ENCODE measurements at places on chromosomes 2 and 18.

GRCh38 chr2:65604246-65604645, 171.8 kb upstream of the SPRED2 start:
- DNase-seq = no peak

DNA sequence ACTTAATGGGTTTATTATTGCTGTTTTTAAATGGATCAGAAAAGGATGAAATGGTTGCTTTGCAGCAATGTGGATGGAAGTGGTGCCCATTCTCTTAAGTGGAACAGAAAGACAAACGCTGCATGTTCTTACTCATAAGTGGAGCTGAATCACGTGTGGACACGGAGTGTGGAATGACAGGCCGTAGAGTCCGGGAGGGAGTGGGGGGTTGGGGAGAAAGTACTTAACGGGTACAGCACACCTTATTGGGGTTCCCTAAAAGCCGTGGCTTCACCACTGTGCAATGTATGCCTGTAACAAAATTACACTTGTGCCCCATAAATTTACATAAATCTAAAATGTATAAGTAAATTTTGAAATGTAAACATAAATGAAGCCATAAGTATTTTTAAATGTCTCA, 64.0 kb upstream of the CTDP1 start:
- DNase-seq = no peak

DNA sequence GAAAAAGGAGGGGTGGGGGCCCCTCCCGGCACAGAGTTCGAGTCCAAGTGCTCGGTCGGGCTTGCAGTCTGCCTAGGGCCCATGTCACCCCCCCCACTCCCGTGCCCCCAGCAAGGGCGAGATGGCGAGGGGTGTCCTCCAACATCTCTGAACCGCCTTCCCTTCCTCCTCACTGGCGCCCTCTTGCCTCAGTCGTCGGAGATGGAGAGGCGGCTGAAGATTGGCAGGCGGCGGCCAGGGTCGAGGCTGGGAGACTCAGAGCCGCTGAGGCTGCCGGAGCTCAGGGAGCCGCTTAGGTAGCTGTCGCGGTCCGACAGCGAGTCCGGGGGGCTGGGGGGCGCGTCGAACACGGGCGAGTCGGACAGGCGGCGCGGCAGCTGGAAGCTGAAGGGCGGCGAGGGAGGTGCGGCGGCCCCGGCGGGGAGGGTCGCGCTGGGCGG, 2.3 kb downstream of the ZFP36L2 start:
- peak; percentile 85 for DNase-seq

DNA sequence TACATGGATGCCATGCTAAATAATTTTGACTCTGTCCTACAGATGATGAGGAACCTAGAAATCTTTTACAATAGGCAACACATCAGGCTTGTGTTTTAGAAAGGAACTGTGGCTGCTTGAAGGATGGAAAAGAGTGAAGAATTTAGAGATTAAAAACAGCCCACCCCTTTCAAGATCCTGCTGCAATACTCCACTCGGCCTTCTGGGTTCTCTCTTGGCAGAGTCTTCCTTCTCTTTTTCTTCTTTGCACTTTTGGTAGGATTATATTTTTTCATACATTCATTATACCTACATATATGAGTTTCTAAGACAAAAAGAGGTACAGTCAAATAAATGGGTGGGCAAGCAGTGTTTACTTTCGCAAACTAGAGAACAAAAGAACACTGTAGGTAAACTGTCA, 474.3 kb downstream of the ERBB4 start:
- DNase-seq = no peak

GRCh38 chr2:197263077-197263476, 47.5 kb downstream of the ANKRD44 start:
- no peak for DNase-seq

- no peak for DNase-seq
Observed at GRCh38 chr2:165562233-165562632, 92.7 kb downstream of the CSRNP3 start.

DNA sequence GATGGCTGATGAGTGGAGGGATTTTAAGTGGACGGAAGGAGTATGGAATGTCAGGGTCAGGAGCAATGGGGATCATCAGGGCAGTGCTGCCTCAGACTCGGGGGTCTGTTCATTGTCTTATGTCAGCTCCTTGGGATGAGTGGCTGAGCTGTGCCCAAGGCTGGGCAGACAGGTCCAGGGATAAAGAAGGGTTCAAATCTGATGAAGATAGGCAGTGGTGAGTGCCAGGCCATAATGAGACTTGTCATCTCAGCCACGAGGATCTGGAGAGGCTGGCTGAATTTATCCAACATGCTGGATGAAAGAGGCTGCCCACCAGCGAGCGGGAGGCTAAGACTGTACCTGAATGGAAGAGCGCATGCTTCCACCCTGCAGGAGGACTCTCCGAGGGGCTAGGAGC, 46.3 kb upstream of the APCDD1 start:
- DNase-seq = no peak

DNA sequence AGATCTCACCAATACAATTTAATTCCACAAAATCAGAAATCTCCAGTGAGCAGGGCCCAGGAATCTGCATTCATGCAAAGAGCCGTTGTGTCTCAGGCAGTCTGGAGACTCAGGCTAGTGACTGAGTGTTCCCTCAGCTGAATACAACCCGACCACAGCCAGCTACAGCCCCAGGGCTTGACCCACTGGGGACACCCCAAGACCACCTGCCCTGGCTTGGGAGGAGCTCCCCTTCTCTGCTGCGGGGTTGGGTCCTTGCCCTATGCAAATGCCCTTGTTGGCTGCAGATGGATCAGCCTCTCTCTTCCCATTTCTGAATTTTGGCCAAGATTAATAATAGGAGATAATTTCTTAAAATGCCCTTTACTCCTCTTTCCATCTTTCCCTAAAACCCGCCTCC, 157.7 kb downstream of the TWIST2 start:
- no peak for DNase-seq

- DNase-seq = peak; percentile 31
Observed at GRCh38 chr2:216768908-216769411, 73.6 kb upstream of the IGFBP5 start.

DNA sequence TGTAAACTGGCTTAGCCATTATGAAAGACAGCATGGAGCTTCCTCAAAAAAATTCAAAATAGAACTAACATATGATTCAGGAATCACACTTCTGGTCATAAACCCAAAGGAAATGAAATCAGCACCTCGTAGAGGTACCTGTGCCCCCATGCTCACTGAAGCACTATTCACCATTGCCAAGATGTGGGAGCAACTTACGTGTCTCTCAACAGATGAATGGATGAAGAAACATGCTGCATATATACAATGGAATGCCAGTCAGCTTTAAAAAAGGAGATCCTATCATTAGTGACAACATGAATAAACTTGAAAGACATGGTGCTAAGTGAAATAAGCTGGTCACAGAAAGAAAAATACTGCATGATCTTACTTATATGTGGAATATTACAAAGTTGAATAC, 8.2 kb downstream of the SCTR start:
- DNase-seq = no peak

- peak; percentile 33 for DNase-seq
Observed at GRCh38 chr2:45652090-45653031, 886 bp downstream of the PRKCE start.

- no peak for DNase-seq
Observed at GRCh38 chr2:217980591-217980990, 22.2 kb downstream of the TNS1 start.

DNA sequence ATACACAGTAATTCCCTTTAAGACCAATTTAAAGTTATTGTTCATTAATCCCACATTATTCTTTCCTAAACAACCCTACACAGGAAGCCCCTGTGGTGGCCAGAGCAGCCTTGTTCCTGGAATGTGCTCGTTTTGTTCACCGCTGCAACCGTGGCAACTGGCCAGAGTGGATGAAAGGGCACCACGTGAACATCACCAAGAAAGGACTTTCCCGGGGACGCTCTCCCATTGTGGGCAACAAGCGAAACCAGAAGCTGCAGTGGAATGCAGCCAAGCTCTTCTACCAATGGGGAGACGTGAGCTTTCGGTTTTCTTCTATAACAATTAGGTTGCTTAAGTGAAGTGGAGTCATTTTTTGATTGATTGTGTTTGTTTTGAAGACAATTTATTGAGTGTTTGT, 101.0 kb downstream of the UNC80 start:
- DNase-seq = peak; percentile 73

DNA sequence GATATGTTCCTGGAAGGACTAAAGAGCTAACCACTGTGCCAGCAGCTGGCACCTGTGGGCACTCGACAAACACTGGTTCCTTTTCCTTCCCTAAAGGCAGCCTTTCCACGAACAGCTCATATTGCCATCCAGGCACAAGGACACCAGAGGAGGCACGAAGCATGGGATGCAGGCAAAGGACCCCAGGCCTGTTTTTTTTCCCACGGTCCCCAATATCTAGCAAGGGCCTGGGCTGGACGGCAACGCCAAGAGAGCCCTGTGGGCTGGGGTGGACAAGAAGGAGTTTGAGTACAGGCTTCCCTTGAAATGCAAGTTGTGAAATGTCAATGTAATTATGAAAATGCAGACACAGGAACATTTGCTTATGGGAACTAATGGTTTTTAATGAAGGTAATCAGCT, 135.9 kb downstream of the CYP26B1 start:
- no peak for DNase-seq

GRCh38 chr2:111100087-111100764, 20.5 kb upstream of the BCL2L11 start:
- no peak for DNase-seq

- DNase-seq = no peak
Observed at GRCh38 chr2:27854229-27854862, 35.8 kb downstream of the RBKS start.

DNA sequence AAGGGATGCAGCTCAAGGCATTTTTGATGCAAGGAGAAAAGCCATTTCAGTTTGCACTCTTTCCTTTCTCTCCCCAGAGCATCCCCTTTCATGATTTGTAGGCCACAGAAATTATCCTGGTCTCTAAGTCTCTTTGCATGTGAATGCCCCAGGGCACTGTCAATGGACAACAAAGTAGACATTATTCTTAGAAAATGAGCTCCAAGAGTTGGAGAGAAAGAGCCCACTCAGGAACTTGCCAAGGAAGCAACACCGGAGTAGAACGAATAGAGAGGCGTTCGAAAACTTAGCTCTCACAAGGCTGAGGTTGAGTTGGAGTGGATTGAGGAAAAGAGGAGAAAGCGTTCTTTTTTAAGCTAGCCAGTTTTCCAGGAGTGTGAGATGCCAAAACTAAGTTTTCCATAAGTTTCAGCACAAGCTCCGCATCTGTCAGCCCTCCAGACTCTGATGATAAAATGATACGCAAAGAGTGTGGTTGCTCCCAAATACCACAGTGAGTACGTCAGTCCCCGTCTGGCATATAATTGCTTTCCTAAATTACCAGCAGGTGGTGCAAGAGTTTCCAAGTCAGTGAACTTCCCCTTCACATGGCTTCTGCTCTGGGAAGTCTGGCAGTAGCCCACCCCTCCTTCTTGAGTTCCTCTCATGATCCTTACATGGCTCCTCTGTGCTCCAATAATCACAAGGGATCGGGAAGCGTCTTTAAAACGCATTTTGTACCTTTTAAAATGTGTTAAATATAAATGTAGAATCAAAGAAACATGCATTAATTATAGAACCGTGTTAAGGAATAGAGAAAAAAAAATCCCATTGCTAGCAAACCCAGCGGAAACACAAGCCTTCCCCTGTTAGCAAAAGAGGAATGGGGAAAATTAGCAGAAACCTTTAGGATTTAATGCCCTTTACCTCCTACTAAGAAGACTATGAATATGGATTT, 1060.6 kb upstream of the FANCL start:
- DNase-seq = peak; percentile 39

DNA sequence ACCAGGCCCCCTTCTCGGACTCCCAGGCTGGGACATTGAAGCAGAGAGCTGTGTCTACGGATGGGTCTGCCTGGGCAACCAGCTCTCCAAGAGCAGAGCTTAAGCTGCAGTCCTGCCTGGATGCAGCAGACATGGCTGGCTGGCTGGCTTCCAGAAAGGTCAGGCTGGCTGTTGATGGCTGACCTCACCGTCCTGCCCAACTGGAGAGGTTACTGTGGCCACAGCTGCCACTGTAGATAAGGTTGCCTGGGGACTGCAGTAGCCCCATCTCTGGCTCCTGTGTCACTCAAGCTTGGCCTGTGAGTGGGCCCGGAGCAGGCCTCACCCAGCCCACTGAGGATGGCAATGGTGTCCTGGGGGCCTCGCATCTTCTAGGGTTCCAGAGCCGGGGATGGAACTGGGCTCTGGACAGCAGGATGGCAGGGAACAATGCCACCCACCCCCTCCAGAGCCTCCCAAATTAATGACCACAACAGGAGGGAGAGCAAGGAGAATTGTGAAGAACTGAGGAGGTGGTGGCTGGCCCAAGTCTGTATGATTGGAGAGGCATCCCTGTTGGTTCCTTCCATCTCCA, 37.0 kb upstream of the FOSL2 start:
- DNase-seq = no peak

DNA sequence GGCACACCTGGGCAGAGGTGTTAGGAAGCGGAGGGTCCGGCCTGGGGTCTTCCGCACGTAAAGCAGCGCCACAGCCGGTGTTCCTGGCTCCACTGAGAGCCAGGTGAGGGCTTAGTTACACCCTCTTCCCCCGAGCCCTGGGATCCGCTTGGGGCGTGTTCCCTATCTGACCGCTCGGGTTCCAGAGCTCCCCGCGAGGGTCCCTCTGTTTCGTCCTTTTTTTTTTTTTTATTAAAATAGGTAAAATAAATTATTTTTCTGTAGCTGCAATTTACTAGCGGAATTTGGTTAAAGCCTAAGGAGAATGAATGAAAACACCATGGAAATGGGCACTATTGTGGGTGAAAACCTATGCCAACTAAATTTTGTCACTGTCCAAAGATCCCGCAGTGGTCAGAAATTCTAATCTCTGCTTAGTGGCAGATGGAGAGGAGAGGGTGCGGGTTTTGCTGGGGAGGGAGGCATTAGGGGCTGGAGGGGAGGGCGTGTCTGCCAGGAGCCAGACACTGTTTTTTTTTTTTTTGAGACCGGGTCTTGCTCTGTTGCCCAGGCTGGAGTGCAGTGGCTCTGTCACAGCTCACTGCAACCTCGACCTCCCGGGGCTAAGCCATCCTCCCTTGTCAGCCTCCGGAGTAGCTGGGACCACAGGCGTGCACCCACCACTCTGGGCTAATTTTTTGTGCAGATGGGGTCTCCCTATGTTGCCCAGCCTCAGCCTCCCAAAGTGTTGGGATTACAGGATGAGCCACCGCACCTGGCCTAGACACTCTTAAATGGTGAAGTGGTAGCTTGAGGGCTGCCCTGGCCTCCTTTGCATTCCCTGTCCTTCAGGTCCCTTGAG, 834 bp downstream of the PDCL3 start:
- no peak for DNase-seq

DNA sequence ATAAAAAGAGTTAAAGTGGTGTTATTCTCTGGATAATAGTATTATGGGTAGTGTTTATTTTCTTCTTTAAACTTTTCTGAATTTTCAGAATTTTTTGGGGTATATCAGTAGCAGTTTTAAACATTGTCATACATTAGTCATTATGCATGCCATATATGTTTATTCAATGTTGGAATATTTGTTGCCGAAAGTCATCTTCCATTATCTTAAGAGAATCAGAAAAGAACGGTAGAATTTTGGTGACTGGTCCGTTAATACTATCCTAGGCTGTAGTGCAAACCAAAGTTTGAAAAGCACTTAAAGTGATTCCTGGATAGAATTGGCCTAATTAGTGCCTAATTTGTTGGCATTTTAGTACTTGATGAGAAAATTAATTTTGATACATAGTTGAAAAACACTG, 244.1 kb downstream of the PHLPP1 start:
- DNase-seq = no peak

- DNase-seq = no peak
Observed at GRCh38 chr2:144834363-144834762, 314.4 kb upstream of the ZEB2 start.

- DNase-seq = no peak
Observed at GRCh38 chr2:208329485-208329884, 63.4 kb downstream of the PIKFYVE start.

Measured in WTC11 (cell line).